ENCODE measurements at places on chromosomes 11 and 22.

DNA sequence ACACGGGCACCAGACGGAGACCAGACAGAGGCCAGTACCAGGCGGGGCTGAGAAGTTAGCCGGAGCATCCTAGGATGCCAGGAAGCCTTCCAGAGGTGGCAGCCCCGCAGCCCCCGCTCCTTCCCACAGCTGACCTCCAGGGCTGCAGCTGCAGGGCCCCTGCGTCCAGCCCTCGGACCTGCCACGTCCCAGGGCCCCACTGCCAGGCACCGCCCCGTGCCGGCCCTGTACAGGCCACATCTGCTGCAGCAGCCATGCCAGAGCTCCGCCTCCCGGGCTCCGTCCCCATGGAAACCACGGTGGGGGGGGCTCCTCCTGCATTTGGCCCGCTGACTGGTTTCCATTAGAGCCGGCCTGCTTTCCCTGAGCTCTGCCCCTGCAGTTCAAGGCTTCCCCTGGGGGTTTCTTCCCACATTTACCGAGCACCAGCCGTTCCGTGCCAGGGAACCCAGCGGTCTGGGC lies 62.5 kb upstream of the PPARA start:
- no peak overlapping the region for H3K27ac ChIP-seq
- 0 out of 2 replicates have a peak, but pooled peaks cover 2% of the 10 kb centered on the region for H3K36me3 ChIP-seq
- no peaks in the 10 kb centered on the region for H3K27me3 ChIP-seq
- no peak overlapping the region for H3K4me3 ChIP-seq
- DNase-seq: no peak
- H3K4me1 ChIP-seq: peaks cover 4% of the 10 kb centered on the region

GRCh38 chr22:42562279-42562678 lies 8.5 kb downstream of the SERHL2 start:
- no peak overlapping the region for H3K27ac ChIP-seq
- H3K27me3 ChIP-seq: no peaks in the 10 kb centered on the region

GRCh38 chr11:120518356-120518755 lies 6.8 kb downstream of the GRIK4 start:
- no peaks in the 10 kb centered on the region for H3K36me3 ChIP-seq
- no peak overlapping the region for H3K27ac ChIP-seq
- no peak for DNase-seq
- H3K27me3 ChIP-seq: no peaks in the 10 kb centered on the region
- H3K4me1 ChIP-seq: peaks cover 9% of the 10 kb centered on the region

DNA sequence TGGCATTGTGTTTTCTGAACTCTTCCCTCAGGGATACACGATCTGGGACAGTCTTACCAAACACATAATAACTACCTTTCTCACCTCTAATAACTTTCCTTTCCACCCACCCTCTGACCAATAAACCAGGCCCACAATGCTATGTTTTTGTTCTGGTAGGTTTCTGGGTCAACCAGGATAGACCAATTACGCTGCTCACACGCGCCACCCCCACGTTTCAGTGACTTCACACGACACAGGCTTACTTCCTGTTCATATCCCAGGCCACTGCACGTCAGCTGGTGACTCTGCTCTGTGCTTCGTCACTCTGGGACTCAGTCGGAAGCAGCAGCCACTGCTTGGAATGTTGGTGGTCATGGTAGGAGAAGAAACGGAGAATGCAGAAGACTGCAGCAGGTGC lies 2.5 kb downstream of the KRTAP5-4 start:
- H3K4me3 ChIP-seq: no peak overlapping the region
- no peaks in the 10 kb centered on the region for H3K36me3 ChIP-seq
- no peaks in the 10 kb centered on the region for H3K27me3 ChIP-seq
- H3K4me1 ChIP-seq: no peaks in the 10 kb centered on the region
- no peak for DNase-seq

- no peak for DNase-seq
Measured at GRCh38 chr11:113023228-113023627, 62.0 kb downstream of the NCAM1 start.

GRCh38 chr11:70527429-70528045 lies 129.2 kb downstream of the CTTN start:
- no peaks in the 10 kb centered on the region for H3K36me3 ChIP-seq
- H3K4me3 ChIP-seq: no peak overlapping the region
- DNase-seq: no peak

DNA sequence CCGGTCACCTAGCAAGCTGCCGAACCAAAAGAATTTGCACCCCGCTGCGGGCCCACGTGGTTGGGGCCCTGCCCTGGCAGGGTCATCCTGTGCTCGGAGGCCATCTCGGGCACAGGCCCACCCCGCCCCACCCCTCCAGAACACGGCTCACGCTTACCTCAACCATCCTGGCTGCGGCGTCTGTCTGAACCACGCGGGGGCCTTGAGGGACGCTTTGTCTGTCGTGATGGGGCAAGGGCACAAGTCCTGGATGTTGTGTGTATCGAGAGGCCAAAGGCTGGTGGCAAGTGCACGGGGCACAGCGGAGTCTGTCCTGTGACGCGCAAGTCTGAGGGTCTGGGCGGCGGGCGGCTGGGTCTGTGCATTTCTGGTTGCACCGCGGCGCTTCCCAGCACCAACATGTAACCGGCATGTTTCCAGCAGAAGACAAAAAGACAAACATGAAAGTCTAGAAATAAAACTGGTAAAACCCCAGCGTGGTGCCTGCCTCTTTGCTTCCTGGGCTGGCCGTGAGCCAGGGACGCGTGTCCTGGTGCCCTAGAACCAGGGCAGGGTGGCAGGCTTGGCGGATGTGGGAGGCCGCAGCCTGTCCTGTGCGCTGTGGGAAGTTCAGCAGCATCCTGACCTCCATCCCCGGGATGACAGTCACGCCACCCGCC lies 13.2 kb downstream of the CCND1 start:
- H3K4me3 ChIP-seq: no peak overlapping the region
- peaks cover 7% of the 10 kb centered on the region for H3K4me1 ChIP-seq

- H3K27me3 ChIP-seq: no peaks in the 10 kb centered on the region
- H3K4me3 ChIP-seq: no peak overlapping the region
- no peaks in the 10 kb centered on the region for H3K4me1 ChIP-seq
- no peak overlapping the region for H3K27ac ChIP-seq
Measured at GRCh38 chr11:1194977-1195681, 27.7 kb upstream of the MUC5B start.

DNA sequence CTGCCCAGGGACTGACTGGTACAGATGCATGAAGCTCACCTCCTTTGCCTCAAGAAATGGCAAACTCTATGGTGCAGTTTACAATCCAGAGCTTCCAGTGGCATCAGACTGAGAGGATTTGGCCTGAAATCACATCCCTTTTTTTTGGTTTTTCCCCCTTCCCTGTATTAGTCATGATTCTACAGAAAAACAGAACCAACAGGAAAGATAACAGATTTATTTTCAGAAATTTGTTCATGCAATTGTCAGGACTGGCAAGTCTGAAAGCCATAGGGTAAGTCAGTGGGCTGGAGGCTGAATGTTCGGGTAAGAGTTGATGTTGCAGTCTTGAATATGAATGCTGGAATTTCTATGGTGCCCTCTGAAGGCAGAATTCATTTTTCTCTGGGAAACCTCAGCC lies 12.0 kb upstream of the ZDHHC13 start:
- no peaks in the 10 kb centered on the region for H3K36me3 ChIP-seq
- DNase-seq: no peak
- H3K4me3 ChIP-seq: no peak overlapping the region
- no peaks in the 10 kb centered on the region for H3K27me3 ChIP-seq
- H3K27ac ChIP-seq: no peak overlapping the region

- H3K27ac ChIP-seq: no peak overlapping the region
- H3K27me3 ChIP-seq: no peaks in the 10 kb centered on the region
- H3K36me3 ChIP-seq: no peaks in the 10 kb centered on the region
- H3K4me3 ChIP-seq: no peak overlapping the region
- H3K4me1 ChIP-seq: no peaks in the 10 kb centered on the region
- DNase-seq: no peak
Measured at GRCh38 chr22:44650806-44651205, 51.2 kb upstream of the PRR5 start.

GRCh38 chr11:82671451-82671850 lies 62.2 kb downstream of the FAM181B start:
- H3K27me3 ChIP-seq: no peaks in the 10 kb centered on the region
- no peaks in the 10 kb centered on the region for H3K36me3 ChIP-seq
- H3K4me1 ChIP-seq: no peaks in the 10 kb centered on the region
- DNase-seq: no peak

DNA sequence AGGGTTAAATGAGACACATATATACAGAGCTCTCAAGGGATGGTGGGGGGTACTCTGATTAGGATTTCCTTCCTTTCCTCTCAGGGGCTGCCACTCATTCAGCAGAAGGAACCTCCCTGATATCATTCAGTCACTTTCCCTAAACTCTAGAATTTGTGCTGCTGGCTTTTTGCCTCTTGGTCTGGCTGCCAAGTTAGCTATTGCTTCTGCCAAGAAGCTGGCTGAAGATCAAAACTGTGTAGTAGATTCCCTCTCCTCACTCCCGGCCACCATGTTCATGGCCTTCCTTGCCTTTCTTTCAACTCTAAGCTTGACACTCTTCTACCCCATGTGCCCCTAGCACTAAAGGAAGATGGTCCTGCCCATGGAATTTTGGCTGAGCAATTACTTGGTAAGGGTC lies 18.7 kb downstream of the SLC6A5 start:
- H3K4me1 ChIP-seq: peaks cover 7% of the 10 kb centered on the region
- H3K27ac ChIP-seq: no peak overlapping the region
- no peaks in the 10 kb centered on the region for H3K27me3 ChIP-seq
- H3K36me3 ChIP-seq: no peaks in the 10 kb centered on the region

DNA sequence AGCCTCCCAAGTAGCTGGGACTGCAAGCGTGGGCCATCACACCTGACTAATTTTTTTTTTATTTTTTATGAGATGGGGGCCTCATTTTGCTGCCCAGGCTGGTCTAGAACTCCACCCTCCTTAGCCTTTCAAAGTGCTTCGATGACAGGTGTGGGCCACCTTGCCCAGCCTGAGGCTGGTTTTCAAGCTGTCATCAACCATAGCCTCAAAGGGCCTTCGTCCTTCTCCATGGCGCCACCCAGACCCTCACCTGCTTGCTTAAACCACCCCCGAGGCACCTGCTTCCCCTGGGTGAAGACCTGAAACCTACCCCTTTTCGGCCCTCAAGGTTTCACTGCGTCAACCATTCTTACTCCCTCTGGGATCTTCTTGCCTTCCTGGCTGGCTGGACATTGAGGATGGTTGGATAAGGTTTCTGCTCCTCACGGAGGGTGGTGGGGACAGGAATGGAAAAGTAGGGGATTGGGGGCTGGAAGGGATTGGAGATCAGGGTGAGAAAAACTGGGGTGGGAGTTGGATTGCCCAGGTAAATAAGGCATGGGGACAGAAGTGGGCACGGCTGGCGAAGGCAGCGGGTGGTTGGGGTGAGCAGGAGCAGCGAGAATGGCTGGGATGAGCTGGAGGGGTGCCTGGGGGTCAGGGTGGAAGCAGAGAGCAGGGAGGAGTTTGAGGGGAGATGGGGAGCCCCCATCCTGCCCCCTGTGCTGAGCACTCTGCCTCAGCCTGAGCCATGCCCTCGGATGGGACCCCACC lies 2.8 kb upstream of the ACR start:
- no peak for DNase-seq
- H3K27ac ChIP-seq: no peak overlapping the region
- no peak overlapping the region for H3K4me3 ChIP-seq
- H3K27me3 ChIP-seq: peaks cover 2% of the 10 kb centered on the region
- peaks cover 2% of the 10 kb centered on the region for H3K4me1 ChIP-seq
- H3K36me3 ChIP-seq: no peaks in the 10 kb centered on the region

- H3K36me3 ChIP-seq: no peaks in the 10 kb centered on the region
- DNase-seq: no peak
- no peaks in the 10 kb centered on the region for H3K27me3 ChIP-seq
- H3K4me1 ChIP-seq: peaks cover 4% of the 10 kb centered on the region
- no peak overlapping the region for H3K27ac ChIP-seq
Measured at GRCh38 chr11:119912229-119912628, 183.2 kb upstream of the NECTIN1 start.

- no peaks in the 10 kb centered on the region for H3K36me3 ChIP-seq
- no peak overlapping the region for H3K4me3 ChIP-seq
- no peak for DNase-seq
- H3K27me3 ChIP-seq: no peaks in the 10 kb centered on the region
Measured at GRCh38 chr22:48941903-48942575, 885.6 kb downstream of the BRD1 start.

DNA sequence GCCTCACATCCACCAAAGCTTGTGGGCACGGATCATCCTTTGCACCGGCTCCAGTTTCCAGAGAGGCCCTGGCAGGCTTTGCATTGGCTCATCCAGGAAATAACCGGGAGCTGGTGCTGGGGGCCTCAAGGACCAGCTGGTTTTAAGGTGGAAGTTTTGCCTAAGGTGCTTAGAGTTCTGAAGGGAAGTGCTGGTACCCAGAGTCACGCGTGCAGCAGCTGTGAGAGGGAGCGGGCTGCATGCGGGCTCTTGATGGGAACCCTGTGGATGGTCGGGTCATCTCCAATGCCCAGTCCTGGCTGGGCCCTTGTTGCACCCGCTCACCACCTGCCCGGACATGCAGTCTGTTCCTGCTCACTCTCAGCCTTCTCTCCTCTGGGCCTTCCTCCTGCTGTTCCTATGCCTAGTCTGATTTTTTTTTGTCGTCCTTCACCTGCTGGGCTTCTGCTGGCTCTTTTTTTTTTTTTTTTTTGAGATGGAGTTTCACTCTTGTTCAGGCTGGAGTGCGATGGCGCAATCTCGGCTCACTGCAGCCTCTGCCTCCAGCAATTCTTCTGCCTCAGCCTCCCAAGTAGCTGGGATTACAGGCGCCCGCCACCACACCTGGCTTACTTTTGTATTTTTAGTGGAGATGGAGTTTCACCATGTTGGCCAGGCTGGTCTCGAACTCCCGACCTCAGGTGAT lies 24.0 kb upstream of the PRR5 start:
- H3K27me3 ChIP-seq: no peaks in the 10 kb centered on the region
- no peak overlapping the region for H3K4me3 ChIP-seq
- no peak for DNase-seq
- no peak overlapping the region for H3K27ac ChIP-seq

- H3K4me3 ChIP-seq: no peak overlapping the region
- no peak overlapping the region for H3K27ac ChIP-seq
- DNase-seq: no peak
Measured at GRCh38 chr11:85724748-85725465, 38.9 kb upstream of the CCDC89 start.

DNA sequence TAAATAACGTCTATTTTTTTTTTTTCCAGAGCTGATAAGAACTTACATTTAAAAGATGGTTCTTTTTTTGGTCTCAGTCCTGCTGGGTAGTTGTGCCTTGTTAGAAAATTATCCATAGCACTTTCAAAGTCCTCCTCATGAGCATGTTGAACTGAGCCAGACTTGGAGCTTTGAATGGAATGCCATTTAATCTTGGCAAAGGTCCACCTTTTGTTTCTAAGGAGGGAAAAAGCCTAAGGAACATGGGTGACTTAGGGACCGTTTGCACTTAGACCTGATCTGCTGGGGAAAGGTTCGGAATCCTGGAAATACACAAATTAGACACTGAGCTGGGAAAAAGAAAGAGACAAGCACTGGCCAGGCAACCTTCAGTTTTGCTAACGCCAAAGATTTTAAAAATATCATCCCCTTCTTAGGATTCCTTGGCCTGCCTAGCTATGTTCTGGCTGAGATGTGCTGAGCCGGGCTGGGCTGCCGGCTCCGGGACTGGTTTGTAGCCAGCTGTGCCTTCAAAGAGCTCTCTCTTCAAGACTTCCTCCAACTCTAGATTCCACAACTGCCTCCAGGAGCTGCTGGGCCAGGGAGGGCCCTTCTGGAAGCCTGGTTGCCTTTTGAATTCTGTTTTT lies 67.4 kb downstream of the ENDOD1 start:
- H3K4me3 ChIP-seq: no peak overlapping the region
- no peak for DNase-seq
- H3K27ac ChIP-seq: no peak overlapping the region
- H3K27me3 ChIP-seq: no peaks in the 10 kb centered on the region
- H3K4me1 ChIP-seq: no peaks in the 10 kb centered on the region

GRCh38 chr11:109972181-109972715 lies 120.9 kb upstream of the ZC3H12C start:
- no peak for DNase-seq
- H3K36me3 ChIP-seq: no peaks in the 10 kb centered on the region
- H3K27ac ChIP-seq: no peak overlapping the region
- 0 out of 2 replicates have a peak, but pooled peaks cover 2% of the 10 kb centered on the region for H3K4me1 ChIP-seq

Measured in iPS DF 6.9 (cell line).